ENCODE measurements at places on chromosomes 2 and 18.

- no peak for DNase-seq
These were observed 26.9 kb downstream of the SGPP2 start for GRCh38 chr2:222451224-222451674.

GRCh38 chr2:201228912-201229290 lies 31.4 kb upstream of the CASP8 start:
- no peak for DNase-seq

GRCh38 chr2:26048791-26049190 lies 14.9 kb downstream of the RAB10 start:
- DNase-seq = no peak

DNA sequence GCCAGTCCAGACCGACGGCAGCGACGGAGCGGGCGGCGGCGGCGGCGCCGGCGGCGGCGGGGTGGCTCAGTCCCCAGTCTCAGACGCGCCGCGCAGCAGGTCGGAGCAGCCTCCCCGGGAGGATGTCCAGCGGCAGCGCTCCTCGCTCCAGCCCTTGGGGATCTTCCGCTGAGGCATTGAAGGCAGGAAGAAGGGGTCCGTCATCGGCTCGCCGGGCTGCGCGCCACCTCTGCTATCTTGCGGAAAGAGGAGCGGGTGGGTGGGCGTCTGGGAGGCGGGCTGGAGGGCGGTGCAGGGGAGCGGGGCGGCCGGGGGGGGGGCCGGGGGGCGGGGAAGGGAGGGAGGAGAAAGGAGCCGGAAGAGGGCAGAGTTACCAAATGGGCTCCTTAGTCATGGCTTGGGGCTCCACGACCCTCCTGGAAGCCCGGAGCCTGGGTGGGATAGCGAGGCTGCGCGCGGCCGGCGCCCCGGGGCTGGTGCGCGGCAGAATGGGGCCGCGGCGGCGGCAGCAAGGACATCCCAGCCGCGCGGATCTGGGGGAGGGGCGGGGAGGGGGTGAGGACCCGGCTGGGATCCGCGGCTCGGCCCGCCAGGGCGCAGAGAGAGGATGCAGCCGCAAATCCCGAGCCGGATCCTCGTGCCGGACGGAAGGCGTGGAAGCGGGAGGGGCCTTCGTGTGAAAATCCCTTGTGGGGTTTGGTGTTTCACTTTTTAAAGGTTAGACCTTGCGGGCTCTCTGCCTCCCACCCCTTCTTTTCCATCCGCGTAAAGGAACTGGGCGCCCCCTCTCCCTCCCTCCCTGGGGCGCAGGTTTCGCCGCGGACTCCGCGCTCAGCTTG lies at the start of gene NETO1:
NETO1 (minus strand) TSS at position 242 of the 839 bp plus-strand sequence. CDS start 696 bp downstream, outside the sequence.
- peak; percentile 7 for DNase-seq

DNA sequence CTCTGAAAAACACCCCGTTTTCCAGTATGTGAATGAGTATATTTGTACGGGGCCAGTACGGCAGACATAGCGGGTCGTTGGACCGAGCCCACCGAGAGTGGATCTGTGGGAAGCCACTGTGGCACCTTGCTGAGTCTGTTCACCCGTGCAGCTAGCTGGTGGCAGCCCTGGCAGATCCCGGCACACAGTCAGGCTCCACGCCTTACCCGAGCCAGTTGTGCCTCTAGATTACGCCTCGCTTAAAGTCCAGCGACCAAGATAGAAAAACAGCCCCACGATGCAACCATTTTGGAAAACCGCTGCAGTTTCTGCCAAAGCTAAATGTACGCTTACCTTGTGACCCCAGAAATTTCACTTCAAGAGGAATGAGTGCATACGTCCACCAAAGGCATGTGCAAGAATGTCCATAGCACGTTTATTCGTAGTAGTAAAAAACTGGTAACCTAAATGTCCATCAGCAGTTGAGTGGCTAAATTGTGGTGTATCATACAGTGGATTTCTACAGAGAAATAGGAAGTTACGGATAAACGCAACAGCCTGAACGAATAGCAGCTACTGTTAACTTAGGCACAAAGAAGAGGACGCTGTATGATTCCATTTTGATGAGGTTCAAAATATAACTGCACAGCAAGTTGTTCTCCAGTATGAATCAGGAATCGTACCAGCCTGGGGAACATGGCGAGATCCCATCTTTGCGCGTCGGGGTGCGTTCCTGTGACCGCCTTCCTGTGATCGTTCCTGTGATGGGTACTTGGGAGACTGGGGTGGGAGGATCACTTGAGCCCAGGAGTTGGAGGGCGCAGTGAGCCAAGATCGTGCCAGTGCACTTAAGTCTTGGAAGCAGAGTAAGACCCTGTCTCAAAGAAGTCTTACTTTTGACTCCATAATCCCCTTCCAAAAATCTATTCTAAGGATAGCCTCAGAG lies 688 bp upstream of the WDR33 start:
- no peak for DNase-seq
